ENCODE measurements at places on chromosomes 2 and 18.

DNA sequence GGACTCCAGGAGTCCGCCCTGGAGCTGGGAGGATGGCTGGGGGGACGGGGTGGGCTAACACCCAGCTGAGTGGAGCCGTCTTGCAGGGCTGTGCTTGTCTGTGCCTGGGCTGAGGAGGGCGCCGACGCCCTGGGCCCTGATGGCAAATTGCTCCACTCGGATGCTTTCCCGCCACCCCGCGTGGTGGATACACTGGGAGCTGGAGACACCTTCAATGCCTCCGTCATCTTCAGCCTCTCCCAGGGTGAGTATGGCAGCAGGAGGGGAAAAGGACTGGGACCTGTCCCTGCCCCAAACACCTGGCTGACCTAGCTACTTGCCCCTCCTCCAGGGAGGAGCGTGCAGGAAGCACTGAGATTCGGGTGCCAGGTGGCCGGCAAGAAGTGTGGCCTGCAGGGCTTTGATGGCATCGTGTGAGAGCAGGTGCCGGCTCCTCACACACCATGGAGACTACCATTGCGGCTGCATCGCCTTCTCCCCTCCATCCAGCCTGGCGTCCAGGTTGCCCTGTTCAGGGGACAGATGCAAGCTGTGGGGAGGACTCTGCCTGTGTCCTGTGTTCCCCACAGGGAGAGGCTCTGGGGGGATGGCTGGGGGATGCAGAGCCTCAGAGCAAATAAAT is 12.9 kb downstream of the KHK start:
- peak; percentile 44 for DNase-seq

GRCh38 chr2:230879271-230879882 is 14.6 kb downstream of the ITM2C start:
- no peak for DNase-seq

DNA sequence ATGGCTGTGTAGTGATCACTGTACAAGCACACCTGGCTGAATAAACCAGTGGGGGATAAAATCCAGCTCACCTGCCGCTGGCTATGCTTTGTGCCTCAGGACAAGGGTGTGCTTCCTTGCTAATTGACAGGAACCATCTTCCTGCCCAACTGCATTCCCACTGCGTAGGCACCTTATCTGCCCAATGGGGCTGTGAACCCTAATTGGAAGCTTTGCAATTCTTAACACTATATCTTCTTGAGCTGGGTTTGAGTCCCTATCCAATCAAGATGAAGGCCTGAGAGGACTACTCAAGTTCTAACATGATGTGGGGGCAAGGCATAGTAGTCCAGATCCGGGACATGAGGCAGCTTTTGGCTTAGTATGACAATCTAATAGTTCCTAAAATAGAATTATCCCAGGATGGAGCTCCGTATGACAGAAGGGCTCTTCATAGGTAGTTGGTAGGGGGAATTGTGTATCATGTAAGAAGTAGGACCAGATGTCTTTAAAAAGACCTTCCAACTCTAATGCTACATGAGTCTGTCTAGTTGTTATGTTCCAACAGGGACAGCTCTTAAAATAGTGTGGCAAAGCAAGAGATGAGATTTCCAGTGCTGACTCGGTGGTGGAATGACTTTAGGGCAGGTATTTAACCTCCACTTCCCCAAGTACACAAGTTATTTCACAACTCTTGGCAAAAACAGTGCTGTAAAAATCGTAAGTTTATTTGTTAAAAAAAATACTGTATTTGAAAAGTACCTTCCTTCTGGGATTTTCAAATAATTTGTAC is 2.3 kb upstream of the TMEM150A start:
- DNase-seq, result no peak

- no peak for DNase-seq
These were observed 183.9 kb downstream of the NBAS start for GRCh38 chr2:15377202-15377601.

GRCh38 chr18:69213842-69214241 is 186.8 kb upstream of the DOK6 start:
- no peak for DNase-seq

- no peak for DNase-seq
These were observed 56.5 kb downstream of the CCBE1 start for GRCh38 chr18:59640721-59641120.

DNA sequence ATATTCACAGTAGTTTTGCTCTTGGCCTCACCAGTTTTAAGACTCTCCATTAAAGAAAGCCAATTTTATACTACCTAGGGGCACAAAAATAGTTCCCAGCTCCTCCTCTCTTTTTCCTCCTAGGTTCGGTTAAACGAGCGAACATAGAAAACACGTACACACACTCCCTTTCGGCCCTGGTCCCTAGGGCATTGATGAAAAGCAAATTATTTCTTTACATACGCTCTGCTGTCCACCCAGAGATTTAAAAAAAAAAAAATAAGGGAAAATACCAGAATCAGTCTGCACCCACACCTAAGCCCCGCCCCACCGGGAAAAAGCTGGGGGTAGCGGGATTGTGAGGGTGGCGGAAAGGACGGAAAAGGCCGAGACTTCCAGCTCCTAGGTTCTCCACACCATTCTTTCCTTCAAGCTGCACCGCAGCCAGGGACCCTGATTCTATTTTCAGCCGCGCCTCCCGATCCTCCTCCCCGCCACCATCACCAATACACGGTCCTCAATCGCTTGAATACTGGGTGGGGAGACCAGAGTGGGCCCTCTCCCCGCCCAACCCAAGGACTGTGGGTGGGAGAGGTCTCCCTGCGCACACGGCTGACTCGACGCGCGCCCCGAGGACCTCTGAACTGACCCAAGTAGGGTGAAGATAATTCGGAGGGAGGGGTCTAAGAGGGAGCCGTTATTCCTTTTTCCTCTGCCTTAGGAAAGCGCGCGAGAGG is 769 bp downstream of the ATF2 start:
- DNase-seq, result peak; percentile 66

- no peak for DNase-seq
These were observed 333.7 kb upstream of the FIGN start for GRCh38 chr2:164069540-164069939.
